ENCODE measurements at places on chromosomes 13 and 19.

DNA sequence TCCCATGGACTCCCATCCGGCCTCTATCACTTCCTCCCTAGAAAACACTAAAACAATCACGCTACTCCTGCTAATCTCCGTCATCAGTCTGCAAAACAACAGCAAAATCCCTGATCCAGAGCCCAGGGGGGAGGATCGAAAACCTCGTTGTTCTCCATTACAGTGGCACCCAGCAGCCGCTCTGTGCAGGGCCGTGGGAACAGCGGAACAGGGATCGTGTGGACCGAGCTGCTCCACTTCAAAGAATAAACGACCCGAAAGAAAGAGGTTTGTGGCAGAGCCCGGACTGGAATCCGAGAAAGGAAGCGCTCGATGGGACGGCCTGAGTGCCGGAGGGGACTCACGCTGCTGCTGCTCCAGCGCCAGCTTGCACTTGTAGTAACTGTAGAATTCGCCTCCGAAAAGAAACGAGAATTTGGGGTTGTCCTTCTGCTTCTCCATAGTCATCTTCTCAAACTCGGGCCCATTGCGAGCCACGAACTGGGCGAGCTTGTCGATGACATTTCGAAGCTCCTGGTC is 652 bp downstream of the CHERP start:
- no peak for DNase-seq

GRCh38 chr13:25608181-25608580 is 236.4 kb downstream of the ATP8A2 start:
- peak; percentile 68 for DNase-seq

DNA sequence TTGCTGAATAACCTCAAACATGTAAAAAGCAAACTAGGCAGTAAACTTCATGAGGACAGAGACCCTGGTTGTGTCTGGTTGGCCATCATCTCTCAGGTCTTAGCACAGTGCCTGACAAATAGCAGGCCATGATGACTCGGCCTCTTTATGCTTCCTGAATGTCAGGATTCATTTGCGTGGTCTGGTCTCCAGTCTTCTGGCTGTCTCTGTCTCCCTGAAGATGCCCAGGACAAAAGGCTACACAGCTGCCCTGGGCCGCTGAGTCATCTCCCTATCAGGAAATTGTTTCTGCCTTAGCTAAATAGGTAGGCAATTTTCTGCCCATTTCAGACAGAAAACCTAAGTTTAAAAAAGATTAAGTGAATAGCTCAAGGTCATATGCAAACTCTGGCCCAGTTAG is 84.1 kb upstream of the FNDC3A start:
- no peak for DNase-seq

DNA sequence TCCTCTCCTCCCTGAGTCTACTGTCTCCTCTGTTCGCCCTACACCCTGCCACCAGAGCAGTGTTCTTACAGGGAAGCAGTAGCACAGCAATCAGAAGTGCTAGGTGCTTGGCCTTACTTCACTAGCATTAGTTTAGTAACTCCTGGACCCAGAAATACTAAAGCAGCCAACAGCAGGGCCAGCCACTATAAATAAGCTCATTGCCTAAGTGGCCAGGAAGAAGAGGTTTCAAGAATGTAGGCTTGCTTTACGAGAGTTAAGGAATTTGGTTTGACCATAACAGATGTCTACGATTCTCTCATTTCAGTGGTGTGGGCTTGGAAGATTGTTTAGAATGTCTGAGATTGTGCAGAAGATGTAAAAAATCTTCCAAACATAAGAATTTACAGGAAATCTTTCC is 103.3 kb downstream of the ZAR1L start:
- no peak for DNase-seq

GRCh38 chr19:48713864-48714755 is 5.4 kb downstream of the MAMSTR start:
- peak; percentile 99 for DNase-seq

DNA sequence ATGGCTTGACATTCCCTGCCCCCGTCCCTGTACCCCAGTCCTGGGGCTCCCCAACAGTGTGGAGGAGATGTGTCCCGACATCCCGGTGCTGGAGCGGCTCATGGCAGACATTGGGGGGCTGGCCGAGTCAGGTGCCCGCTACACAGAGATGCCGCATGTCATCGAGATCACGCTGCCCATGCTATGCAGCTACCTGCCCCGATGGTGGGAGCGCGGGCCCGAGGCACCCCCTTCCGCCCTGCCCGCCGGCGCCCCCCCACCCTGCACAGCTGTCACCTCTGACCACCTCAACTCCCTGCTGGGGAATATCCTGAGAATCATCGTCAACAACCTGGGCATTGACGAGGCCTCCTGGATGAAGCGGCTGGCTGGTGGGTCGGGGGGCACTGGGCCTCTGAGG is 83.8 kb downstream of the RYR1 start:
- DNase-seq: no peak

- DNase-seq: no peak
Measured at GRCh38 chr13:99431927-99432608, 69.2 kb upstream of the TM9SF2 start.

DNA sequence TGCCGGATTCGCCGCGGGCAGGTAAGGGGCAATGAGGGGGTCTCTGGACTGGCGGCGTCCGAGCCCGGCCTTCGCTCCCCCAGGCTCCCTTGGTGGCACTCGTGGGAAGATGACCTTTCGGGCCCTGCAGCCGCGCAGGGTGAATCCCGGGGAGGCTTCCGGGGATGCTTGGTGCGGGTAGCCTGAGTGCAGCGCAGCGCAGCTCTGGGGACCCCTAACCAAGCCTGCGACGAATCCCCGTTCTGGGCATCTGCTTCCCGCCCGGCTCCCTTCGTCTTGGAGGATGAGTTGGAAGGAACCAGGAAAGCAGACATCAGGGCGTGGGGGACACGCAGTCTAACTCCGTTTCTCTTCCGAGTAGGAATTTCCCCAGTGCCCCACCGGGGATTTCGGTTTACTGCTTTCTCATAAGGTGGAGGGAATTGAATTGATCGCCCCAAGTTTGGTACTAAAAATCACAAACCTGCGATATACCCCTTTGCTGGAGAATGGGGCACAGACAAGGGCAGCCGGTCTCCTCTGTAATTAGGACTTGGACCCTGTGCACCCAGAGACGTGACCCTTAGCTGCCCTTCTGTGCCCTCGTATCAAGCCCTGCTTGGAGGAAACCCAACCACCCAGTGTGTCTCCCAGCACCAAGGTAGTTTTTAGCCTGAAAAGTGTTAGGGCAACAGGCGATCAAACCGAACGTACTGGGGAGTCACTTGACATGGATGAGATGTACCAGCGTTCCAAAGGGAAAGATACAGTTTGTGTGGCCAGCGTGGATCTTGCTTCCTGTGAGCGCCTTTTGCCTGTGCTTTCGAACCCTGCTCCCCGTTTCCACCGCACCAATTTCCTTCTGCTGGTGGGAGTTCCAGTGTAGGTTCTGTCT is 1.0 kb downstream of the GPC5 start:
- DNase-seq: no peak

DNA sequence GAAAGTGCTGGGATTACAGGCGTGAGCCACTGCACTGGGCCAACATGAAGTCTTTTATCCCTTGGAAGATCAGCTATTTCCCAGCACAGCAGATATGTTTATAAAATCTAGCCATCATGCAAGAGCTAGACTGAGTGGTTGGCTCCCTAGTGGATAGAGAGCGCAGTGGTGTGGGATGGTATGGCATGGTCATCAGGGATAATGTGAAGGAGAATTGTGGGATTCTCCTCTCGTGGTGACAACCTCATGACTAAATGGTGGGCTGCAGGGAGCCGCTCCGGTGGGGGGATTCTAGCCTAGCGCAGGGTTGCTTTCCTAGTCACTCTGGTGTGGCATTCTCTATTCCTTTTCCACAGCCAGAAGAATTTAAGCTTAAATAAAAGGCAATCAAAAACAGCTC is 43.3 kb upstream of the GPI start:
- no peak for DNase-seq

GRCh38 chr19:17577457-17578097 is 22.1 kb downstream of the COLGALT1 start:
- no peak for DNase-seq

GRCh38 chr13:28356561-28357021 is 138.3 kb downstream of the FLT1 start:
- DNase-seq: no peak

DNA sequence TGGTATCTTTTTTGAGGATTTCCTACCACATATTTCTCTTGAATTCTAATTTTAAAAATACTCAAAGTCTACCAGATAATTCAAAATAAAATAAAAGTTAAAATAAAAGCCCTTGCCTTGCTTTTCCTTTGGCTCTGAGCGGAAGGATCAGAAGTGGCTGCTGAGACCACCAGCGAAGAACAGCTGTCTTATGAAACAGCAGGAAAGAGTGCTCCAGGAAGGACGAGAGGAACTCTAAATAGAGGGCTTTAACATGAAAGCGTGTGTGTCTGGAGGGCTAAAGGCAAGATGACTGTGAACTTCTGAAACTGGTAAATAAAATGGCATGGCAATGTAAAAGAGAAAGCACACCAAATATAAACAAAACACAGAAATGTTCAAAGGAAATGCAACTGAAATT is 521.5 kb upstream of the SPRY2 start:
- no peak for DNase-seq

- DNase-seq: no peak
Measured at GRCh38 chr13:30413842-30414241, 8.5 kb upstream of the UBE2L5 start.

DNA sequence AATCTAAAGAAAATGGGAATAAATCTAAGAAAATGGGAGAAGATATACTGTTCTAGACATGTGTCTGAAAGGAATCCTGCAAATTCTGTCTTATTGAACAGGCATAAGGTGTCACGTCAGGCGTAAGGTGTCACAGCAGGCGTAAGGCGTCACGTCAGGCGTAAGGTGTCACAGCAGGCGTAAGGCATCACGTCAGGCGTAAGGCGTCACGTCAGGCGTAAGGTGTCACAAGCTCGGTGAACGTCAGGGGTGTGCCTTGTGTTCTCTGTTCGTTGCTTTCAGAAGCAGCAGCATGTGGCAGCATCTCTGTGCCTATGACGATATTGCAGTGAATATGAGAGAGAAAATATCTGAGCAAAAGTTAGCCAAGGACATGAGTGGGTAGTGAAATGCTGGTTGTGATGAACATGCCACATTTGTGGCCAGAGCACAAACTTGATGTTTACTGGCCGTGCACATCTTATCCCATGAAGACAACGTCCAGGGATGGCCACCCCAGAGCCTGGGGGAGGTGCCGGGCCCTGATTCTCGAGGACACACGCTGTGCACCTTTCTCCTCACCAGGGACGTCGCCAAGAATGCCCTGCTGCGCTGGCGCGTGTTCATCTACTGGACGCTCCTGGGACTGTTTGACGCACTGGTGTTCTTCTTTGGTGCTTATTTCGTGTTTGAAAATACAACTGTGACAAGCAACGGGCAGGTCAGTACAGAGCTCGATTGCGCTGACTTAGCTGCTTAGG is 107.0 kb upstream of the MCF2L start:
- no peak for DNase-seq

DNA sequence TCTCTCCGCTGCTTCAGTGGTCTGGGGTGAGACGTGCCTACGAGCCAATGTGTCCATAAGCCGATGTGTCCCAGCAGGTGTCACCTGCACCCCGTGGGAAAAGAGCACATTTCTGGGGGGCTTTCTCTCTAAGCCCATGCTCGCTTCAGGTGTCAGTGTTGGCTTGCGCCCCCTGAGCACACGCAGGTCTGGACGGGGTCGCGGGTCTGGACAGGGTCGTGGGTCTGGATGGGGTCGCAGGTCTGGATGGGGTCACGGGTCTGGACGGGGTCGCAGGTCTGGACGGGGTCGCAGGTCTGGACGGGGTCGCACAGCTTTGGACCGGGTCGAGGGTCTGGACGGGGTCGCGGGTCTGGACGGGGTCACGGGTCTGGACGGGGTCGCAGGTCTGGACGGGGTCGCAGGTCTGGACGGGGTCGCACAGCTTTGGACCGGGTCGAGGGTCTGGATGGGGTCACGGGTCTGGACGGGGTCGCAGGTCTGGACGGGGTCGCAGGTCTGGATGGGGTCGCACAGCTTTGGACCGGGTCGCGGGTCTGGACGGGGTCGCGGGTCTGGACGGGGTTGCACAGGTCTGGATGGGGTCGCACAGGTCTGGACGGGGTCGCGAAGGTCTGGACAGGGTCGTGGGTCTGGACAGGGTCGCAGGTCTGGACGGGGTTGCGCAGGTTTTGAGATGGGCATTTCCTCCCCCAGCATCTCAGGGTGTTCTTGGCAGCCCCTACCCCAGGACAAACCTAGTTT is 24.5 kb upstream of the TFDP1 start:
- no peak for DNase-seq

DNA sequence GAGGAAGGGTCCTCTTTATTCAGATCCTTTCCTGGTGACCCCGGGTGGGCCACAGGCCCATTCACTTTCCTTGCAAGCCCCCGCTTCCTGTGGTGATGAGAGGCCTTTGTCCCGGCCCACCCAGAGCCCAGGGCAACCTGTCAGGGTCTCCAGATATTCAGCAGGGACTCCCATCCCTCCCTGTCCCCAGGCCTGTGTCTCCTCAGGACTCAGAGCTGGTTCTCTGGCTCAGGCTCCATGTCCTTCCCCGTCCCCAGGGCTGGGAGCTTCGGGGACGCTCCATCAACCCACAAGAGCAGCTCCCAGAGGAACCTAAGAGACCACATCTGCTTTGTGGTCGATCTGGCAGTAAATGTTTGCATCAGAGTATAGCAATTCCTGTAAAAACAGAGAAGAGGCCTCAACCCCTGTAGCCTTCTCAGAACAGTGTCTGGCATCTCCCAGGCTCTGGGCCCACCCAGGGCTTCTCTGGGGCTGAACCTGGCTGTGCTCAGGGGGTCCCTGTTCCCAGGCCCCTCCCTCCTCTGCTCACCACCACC is 7.8 kb downstream of the CEACAM4 start:
- no peak for DNase-seq

GRCh38 chr13:101709952-101710351 is 257.5 kb downstream of the ITGBL1 start:
- peak; percentile 47 for DNase-seq

- DNase-seq: no peak
Measured at GRCh38 chr13:75360170-75360569, 121.8 kb downstream of the TBC1D4 start.

DNA sequence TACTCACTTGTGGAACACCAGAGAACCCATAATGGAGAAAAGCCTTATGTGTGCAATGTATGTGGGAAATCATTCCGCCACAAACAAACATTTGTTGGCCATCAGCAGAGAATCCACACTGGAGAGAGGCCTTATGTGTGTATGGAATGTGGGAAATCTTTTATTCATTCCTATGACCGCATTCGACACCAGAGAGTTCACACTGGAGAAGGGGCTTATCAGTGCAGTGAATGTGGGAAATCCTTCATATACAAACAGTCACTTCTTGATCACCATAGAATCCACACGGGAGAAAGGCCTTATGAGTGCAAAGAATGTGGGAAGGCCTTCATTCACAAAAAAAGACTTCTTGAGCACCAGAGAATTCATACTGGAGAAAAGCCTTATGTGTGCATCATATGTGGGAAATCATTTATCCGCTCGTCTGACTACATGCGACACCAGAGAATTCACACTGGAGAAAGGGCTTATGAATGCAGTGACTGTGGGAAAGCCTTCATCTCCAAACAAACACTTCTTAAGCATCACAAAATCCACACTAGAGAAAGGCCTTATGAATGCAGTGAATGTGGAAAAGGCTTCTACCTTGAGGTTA is 10.9 kb downstream of the ZNF549 start:
- DNase-seq: no peak

GRCh38 chr19:57720878-57721277 is 6.5 kb downstream of the ZNF671 start:
- no peak for DNase-seq

All from DMS153 (cell line).